D721Med (cell line): ENCODE measurements at places on chromosomes 12 and 14.

- no peak for DNase-seq
These were observed 157.0 kb downstream of the TMEM117 start for GRCh38 chr12:43992856-43993255.

DNA sequence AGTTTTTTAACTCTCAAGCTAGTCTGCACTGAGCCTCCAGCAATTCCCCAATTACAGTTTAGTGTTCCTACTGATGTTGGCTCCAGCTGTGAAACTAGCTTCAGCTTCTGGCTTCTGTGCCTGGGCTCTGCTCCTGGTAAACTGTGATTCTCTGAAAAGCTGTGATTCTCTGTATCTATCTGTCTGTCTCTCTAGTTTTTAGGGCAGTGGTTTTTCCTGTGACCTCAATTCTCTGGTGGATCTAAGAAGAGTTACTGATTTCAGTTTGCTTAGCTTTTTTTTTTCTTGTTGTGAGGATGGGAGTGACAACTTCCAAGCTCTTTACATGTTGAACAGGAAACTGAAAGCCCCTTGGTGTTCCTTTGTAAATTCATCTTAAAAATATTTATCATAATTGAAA lies 3.8 kb upstream of the HIF1A start:
- DNase-seq, result no peak

DNA sequence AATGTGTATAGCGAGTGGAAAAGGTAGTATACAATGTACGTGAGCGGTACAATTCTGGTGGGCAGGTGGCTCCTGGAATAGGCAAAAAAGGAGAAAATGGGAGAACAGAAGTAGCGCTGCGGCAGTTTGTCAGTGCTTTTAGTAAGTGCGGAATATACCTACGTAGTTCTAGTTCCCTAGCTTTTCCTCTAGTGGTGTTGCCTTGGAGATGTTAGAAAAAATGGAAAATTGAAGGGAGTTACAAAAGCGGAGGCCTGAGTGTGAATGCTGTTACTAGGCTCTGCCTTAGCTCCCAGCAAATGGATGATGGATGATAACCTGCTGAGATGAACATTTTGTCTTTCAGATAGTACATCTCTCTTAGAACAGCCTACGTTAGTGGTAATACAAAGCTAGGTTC lies 1.1 kb downstream of the TTC8 start:
- no peak for DNase-seq

GRCh38 chr12:12441843-12442461 lies 85.1 kb downstream of the BORCS5 start:
- DNase-seq, result no peak

DNA sequence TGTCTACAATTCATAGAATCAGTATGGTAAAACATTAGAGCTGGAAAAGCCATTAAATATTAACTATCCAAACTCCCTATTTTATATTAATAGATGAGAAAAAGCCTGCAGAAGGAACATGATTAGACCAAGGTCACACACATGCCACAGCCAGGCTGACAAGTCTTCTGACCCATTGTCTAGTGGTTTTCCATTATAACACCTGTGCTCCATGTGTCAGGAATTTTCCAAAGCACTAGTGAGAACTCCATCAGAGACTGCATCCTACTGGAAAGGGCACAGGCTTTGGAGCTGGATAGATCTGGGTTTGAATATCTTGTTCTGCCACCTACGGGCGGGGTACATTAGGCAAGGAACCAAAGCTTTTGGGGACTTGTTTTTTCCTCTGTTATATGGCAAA lies 325.5 kb downstream of the RAD51B start:
- no peak for DNase-seq

DNA sequence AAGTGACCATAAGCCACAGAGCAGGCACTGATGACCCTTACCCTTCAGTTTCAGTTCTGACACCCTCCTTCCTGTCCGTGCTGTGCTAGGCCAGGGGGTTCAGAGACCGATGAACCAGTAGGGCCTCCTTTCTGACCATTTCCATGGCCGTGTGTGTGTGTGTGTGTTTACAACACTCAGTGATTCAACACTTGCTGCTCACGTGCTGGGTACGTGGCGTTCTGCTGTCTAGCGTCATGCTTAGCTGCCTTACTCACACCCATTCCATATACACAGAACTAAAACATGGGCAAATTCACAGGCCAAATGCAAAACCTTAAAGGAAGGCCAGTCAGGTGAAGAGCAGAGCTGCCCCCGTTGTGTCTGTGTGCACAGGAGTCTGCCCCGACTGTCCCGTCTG lies 67.5 kb downstream of the DNAH10 start:
- DNase-seq, result no peak

- no peak for DNase-seq
These were observed 270.6 kb downstream of the TTC8 start for GRCh38 chr14:89095036-89095435.

DNA sequence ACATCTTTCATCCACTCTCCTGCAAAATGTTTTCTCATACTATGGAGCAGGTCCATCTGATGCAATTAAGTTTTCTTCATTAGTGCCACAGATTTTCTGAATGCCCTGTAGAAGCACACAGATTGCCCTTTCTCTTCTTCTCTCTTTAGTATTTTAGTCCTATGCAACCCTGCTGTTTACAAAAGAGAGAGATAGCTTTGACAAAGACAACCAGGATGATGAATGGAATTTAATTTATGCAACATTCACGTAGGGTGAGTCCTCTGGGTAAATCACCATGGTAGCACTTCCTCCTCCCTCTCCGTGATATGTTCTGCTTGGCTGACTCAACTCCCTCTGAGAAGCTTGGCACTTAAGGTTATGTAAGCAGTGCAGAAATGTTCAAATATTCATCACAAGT lies 400.9 kb upstream of the PDE3A start:
- no peak for DNase-seq

- no peak for DNase-seq
These were observed 89.5 kb downstream of the PELI2 start for GRCh38 chr14:56207626-56208292.

GRCh38 chr12:34342048-34342447 lies 319.8 kb downstream of the ALG10 start:
- DNase-seq, result no peak

GRCh38 chr12:117033382-117034221 lies 65.6 kb downstream of the TESC start:
- DNase-seq, result no peak

DNA sequence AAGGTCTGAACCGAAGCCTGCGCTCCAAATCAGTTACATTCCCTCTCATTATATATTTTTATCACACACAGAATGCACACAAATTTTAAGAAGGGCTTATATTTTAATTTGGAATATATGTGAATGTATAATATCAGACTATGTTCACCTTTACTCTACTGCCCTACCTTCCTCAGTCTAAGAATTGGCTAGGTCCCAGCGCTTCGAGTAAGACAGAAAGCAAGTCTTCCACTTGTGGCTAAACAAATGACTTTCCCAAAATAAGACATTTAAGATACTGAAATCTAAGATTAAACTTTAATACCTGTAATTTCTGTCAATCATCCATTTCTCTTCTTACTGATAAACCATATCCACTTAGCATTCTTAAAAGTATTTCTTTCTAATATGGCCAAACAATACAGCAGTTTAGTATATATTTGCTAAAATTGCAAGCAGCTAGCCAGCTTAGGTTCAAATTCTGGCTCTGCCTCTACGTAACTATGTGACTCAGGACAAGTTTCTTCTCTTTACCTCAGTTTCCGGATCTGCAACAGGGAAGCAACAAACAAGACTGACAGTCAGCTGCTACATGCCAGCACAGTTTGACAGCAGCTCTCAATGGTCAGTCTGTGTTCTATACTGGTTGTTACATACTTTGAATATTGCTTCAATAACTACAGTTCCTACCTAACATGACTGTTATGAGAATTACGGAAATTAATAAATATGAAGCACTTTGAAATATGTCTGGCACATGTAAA lies 2.0 kb downstream of the INTS13 start:
- DNase-seq, result no peak

- DNase-seq, result no peak
These were observed 1027.4 kb downstream of the FSCB start for GRCh38 chr14:43479596-43480195.

- no peak for DNase-seq
These were observed 12.8 kb downstream of the PGF start for GRCh38 chr14:74942608-74943007.

DNA sequence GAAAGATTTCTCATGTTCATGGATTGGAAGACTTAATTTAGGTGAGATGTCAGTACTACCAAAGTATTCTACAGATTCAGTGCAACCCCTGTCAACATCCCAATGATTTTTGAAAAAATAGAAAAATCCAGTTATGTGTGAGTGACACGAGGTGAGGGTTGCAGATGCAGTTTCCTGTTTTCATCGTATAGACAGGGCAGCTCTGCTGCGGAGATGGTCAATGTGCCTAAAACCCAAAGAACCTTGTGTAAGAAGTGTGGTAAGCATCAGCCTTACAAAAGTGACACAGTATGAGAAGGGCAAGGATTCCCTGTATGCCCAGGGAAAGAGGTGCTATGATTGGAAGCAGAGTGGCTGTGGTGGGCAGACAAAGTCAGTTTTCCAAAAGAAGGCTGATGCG lies 94.4 kb downstream of the SCAF11 start:
- DNase-seq, result no peak

DNA sequence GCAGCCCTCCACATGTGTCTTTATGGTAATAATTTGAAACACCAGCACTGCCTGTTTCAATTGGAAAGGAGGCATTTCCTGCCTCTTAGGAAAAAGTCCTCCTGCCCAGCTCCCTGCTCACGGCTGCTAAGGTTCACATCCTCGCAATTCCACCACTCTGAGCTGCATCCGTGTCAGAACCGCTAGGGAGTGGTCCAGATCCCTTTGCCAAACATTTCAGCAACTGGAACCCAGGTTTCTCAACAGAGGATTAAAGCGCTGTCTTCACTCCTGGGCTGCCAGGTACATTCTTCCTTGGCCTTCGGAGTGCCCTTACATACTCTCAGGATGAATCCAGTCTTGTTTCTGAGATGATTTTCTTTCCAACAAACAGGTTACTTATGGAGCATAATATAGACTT lies 23.3 kb downstream of the C14orf132 start:
- no peak for DNase-seq

DNA sequence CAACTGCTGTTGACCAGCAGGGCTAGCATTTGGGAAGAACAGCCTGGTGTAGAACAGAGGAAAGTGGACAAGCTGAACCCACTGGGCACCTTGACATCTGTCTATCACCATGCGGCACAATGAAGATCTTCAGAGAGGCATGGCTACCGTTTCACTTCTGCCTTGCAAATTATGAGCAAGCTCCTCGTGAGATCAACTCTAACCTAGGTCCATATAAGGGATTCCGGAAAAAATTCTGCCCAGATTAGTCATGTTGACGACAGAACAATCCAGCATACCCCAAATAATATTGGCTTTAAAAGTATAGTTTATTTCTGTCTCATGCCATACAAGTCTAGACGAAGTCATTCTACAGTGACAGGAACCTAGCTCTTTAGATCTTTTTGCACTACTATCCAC lies 91.6 kb upstream of the ATF7IP start:
- DNase-seq, result no peak

- DNase-seq, result no peak
These were observed 140.3 kb downstream of the SLC38A6 start for GRCh38 chr14:61121355-61121787.

- no peak for DNase-seq
These were observed 22.2 kb downstream of the JAG2 start for GRCh38 chr14:105146181-105146975.

DNA sequence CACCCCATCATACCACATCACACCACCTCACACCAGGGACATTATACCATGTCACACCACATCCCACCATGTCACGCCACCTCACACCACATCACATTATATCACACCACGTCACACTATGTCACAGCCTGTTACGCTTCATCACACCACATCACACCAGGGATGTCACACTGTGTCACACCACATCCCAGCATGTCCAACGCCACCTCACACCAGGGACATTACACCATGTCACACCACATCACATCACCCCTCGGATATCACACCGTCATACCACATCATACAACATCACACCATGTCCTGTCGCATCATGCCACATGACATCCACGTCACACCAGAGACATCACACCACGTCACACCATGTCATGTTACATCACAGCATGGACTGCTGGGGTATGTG lies 235.5 kb downstream of the TMEM121 start:
- DNase-seq, result no peak

- DNase-seq, result peak; percentile 73
These were observed 59.0 kb upstream of the SCN8A start for GRCh38 chr12:51531978-51532497.

- no peak for DNase-seq
These were observed 114.0 kb downstream of the BEGAIN start for GRCh38 chr14:100473249-100473648.

DNA sequence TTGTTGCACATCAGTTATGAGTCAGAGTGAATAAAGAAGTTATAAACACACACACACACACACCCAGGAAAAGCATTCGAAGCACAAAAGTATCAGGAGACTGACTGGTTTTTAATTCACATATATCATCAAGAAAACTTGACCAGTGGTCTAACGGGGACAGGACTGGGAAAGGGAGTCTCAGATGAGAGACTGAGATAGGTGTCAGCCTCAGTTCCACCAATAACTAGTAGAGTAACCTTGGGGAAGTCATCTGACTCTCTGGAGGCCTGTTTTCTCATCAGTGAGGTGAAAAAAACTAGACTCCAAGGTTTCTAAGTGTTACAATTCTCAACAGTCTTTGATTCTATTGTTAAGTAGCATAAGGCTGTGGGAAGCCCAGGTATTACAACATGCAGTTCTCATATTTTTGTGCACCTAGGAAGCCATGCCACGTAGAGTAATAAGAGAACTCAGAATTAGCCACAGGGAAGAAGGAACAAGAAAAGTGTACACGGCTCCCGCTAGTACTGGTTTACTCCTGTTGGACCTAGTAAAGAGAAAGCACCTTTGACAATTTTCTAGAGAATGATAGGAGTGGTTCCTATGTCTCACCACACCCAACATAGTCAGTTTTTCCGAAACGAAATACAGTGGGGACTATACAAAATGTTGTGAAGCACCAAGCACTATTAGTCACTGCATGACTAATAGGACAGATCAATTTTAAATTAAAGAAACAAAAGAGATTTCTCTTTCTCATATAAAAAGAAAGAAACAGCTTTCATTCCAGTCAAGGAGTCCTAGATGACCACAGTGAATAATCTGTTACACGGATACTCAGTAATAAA lies 5.0 kb downstream of the PPTC7 start:
- no peak for DNase-seq

DNA sequence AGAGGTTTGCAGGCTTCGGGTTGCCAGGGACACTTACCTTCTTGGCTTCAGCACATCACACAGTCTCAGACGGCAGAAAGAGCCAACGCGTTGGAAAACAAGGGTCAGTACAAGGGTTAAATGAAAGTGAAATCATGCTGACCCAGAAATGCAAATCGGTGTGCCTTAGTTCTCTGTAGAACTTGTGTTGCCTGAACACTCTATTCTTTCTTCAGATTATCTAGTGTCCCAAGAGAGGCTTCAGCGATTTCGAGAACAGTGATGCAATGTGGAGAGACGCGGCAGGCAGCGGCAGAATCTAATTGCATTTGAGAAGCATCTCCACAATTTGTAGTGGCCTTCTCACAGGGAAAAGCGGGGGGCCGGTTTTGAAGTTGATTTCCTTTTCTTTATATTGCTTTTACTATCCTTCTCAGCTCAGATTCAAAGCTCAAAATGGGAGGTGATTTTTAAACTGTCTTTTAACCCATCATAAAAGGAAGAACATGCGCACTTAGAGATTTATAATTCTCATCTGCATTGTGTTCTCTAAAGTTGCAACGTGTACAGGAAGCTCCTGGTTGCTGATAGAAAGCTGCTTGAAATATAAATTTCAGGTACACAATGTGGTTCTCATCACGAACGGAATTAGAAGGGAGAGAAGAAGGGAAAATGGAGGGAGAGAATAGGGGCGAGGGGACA lies 67.8 kb upstream of the EGLN3 start:
- no peak for DNase-seq

GRCh38 chr14:91778217-91778616 lies 46.3 kb upstream of the CATSPERB start:
- no peak for DNase-seq
